Activated naive CD4-positive, alpha-beta T cell treated with anti-CD3 and anti-CD28 coated beads for 36 hours (primary cell): ENCODE measurements at places on chromosomes 13 and 19. TPM values are rescaled to one million over a fixed set of nuclear protein-coding genes. Genes with fewer than 3 reads are reported as not detected.

DNA sequence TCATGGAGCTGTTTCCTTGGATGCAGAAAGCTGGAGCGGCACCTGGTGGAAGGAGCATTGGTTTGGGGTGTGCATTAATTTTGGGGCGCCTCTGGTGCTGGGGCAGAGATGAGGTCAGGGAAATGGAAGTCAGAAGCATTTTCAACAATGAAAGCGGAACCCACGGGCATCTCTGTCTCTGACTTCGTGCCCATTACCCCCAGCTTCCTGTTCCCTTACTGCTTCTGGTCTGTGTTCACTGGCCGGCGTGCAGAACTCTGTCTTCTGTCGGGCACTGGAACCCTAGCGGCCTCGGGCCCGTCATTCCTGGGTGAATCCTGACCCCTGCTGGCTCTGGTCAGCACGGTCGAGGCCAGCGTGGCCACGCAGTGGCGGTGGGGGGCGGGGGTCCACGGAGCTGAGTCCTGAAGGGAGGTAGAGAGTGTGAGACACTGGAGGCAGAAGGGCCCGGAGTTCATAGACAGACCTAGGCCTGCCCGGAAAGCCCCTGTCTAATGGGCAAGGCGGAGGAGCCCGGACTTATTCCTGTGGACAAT lies 7.9 kb upstream of the LINGO3 start:
- peak; percentile 39 for DNase-seq

- DNase-seq = no peak
These were observed 114.5 kb downstream of the SLC7A1 start for GRCh38 chr13:29480893-29481525.

- no peak for DNase-seq
These were observed 5.3 kb upstream of the PSG7 start for GRCh38 chr19:42942187-42942789.

DNA sequence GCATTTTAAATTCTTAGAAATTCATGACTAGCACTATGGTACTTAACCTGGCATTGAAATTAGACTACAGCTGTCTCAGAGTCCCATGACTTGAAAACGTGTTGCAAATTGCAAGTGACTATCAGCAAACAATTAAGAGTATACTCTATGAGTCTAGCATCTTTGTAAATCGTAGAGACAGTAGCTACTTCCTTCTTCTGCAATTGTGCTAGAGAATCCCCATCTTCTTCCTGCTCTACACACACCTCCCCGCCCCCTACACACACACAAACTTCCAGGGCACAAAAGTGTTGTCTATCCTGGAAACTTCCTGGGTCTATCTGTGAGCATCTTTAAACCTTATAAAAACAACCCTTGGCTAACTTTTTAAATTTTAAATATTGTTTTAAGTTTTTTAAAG lies 35.2 kb upstream of the MIR17HG start:
- DNase-seq = no peak

DNA sequence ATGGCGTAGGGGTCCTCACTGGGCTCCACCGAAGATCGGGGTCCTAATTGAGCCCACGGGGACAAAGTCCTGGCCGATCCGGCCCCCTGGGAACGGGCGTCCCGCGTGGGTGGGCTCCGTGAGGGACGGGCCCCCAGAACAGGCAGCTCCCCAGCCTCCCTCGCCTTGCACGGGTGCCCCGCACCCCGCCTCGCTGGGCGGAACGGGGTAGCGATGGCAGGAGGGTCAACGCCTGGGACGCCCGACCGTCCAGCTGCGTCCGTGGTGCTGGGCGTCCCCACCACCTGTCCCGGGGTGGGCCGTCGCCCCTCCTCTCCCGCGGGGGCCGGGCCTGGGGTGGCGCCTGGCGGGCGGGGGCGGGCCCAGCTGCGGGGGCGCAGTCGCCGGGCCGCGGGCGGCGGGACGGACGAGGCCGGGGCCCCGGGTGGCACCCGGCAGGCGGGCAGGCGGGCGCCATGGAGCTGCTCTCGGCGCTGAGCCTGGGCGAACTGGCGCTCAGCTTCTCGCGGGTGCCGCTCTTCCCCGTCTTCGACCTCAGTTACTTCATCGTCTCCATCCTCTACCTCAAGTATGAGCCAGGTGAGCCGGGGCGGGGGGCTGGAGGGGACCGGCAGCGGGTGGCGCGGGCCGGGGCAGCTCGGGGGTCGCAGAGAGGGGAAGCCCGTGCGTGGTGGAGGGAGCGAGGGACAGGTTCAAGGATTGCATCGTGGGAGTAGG lies at the start of gene TMEM38A:
TMEM38A (plus strand) TSS at position 377 of the 717 bp plus-strand sequence; CDS start at position 456, 79 bp downstream.
- peak; percentile 23 for DNase-seq

DNA sequence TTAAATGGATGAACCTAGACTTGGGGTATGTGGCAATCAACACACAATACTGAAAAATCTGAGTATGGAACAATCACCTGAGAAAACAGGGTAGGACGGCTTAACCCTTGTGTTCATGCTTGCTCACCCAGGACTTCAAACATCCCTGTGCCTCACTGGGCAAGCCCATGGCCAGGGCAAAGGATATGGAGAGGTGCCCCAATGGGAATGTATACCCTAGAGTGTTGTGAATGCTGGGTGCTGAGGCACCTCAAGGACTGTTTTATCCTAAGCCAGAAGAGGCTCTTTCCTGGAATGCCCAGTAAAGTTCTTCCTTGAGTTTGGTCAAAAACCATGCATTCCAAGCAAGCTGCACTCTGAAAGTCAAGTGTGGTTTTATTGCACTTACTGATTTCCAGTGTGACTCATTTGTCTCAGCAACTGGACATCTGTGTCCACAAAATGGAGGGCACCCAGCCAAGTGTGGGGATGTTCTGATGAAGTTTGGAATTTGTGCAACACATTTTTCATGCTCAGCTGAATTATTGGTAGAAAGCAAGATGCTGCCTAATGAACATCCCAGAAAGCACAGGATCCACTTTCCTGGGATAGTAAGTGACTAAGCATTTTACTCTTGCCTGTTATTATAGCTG lies 531.3 kb downstream of the RFC3 start:
- DNase-seq = no peak

DNA sequence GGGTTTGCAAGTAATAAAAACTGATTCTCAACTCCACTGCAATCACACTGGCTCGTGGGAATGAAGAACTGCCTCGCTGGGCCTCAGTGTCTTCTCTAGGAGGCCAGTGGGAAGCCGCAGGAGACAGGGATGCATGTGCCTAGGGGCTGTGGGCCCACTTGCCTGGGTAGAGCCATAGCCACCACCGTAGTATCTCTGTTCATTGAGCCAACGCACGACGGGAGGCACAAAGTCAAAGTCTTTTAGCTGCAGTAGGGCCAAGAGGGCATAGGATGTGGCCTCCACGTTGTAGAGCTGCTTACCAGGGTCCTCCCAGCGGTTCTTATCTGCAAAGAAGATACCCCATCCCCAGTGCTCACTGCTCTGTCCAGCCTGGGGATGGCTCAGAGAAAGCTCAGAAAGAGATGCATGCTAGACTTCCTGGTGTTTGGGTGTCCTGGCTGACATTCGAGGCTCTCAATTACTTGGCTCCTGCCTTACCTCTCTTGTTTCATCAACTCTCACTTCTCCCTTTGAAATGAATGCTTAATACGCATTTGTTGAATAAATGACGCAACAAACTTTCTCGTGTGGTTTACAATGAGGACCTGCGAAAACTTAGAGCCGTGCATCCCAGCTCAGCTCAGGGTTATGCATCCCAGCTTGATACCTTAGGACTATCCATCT lies 16.1 kb upstream of the TNFSF14 start:
- DNase-seq = no peak

DNA sequence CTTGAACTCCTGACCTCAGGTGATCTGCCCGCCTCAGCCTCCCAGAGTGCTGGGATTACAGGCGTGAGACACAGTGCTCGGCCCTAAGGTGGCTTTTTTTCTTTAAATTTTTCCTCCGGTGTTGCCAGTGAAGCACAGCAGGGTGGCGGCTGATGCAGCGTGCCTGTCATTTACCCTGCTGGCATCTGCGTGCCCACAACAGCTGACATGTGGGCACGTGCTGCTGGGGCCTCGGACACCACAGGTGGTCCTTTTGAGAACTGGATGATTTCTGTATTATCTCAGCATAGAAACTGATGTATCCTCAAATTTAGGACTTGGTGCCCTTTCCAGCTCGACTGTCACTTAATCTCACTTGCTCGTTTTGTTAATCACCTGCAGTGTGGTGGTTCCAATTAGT lies 31.2 kb upstream of the TEX29 start:
- no peak for DNase-seq

DNA sequence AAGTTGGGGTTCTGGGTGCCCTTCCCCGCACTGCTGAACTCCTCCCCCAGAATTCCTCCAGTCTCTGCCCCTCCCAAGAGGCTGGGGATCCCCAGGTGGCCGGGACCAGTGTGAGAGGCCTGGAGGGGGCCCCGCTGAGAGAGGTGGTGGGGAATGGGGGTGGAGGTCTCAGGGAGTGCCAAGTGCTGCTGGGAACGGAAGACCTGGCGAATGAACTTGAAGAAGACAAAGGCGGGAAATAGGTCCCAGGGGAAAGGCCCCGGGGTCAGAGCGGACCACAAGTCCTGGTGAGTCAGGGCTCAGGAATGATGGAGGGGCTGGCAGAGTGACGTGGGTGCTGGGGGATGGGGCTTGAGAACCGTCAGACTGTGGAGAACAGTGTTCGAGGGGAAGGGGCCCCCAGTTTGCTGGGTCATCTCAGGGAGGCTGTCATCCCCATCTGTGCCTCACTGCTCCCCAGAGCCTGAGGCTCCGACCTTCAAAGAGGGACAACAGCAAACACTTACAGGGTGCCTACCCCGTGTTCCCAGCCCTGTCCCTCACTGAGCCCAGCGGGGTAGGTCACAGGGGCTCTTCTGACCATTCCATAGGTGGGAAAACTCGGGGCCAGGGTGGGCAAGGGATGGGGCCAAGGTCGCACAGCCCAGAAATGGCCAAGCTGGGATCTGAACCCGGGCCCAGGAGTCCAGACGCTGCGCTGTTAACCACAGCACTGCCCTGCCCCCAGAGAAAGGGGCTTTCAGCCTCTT lies 16.0 kb upstream of the SEMA6B start:
- DNase-seq = peak; percentile 70

GRCh38 chr13:41791056-41791455 lies 169.9 kb downstream of the VWA8 start:
- no peak for DNase-seq

- no peak for DNase-seq
These were observed 332 bp upstream of the SUPT20H start for GRCh38 chr13:37059848-37060192.

DNA sequence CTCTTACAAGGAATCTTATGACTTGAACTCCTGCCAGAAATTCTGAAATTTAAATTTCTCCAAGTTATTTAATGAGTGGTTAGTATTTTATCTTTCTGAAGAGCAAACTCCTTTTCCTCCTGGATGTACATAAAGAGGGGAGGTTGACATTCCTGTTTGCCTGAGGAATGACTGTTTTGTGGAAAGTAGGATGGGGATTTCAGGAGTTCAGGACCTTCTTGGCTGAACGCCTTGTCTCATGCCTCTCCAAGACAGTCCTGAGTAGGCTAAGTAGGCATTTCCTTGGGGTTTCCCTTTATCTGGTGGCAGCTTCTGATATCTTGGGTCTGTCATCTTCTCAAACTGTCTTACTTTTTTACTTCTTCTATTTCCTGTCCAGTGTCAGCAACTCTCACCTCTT lies 356.6 kb downstream of the TDRD3 start:
- DNase-seq = no peak

- no peak for DNase-seq
These were observed 117.6 kb downstream of the GGACT start for GRCh38 chr13:100470866-100471505.

GRCh38 chr13:31965361-31966066 lies 66.1 kb upstream of the FRY start:
- no peak for DNase-seq

GRCh38 chr13:71773531-71773930 lies 93.5 kb downstream of the DACH1 start:
- no peak for DNase-seq

DNA sequence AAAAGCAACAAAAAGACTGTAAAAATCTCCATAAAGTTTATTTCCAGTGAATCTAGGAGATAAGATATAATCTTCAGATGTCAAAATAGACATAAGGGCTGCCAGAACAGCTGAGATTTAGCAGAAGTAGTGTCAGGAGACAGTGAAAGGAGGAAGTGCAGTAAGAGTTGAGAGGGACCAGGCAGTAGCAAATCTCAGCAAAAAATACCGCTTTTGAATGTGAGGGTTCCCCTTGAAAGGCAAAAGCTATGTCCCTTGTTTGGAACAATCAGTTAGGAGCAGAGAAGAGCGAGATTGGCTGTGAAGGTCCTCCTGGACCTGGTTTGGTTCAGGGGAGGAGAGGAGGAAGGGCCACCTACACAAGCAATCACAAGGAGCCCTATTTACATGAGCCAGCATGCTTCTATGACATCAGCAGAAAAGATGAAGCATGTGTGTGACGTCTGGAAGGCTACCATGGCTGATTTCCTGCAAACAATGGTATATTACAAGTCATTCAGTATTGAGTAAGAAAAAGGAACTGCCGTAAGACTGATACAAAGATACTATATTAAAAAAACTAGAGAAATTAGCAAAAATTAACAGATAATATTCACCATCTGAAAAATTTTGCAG lies 98.9 kb upstream of the SIAH3 start:
- no peak for DNase-seq

- DNase-seq = no peak
These were observed 574.4 kb upstream of the SLC10A2 start for GRCh38 chr13:103640606-103641005.

DNA sequence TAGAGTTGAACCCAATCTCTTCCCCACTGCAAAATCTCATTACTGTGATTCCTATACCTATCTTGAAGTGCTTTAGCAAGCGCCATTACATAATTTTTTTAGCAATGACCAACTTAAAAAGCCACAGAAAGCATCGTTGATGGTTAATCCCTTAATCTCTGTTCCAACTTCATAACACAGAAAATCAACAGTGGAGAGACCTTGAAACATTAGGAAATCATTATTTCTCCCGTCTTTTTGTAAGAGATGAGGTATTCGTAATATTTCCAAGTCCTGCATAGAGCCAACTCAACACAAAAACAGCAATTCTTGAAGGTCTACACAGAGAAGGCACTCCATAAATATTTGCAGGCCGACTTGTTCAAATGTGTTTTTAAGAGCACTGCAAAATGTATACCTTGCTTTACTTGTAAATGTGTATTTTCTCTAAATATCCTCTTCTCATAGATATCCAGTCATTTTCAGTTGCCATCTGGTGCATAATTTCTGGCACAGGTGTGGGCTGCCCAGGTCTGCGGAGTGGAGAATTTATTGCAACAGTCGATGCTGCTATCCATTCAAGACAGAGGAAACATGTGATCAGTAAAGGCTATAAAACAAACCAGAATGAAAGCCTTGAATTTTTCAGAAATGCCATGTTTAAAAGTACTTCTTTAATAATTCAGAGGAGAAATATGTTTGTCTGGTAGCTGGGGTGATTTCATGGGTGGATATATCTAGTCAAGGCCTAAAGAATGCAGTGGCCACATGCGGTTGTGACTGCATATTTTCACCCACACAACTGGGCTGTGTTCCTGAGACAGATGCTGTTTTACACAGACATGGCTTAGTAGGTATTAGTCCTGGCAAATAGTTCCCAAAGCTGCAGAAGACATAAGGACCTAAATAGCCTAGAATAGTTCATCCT lies 234.3 kb upstream of the STARD13 start:
- DNase-seq = no peak

MYH14 gene
- total RNA-seq = not detected

ZNF493 gene
- total RNA-seq = 10.3 TPM

PLEKHF1 gene
- total RNA-seq = 20.7 TPM

CEACAM7 gene
- total RNA-seq = not detected

SIGLEC10 gene
- total RNA-seq = not detected

LGALS4 gene
- not detected for total RNA-seq

USHBP1 gene
- total RNA-seq = not detected

ZNF524 gene
- 20.9 TPM for total RNA-seq

DOCK6 gene
- total RNA-seq = 6.1 TPM

FFAR2 gene
- total RNA-seq = not detected

ANGPTL8 gene
- total RNA-seq = not detected

FBXO27 gene
- 1.0 TPM for total RNA-seq

SAFB2 gene
- 118 TPM for total RNA-seq

LILRA5 gene
- not detected for total RNA-seq
